ENCODE measurements at places on chromosomes 5 and 9.

GRCh38 chr5:105639068-105639467 lies 2031.7 kb downstream of the EFNA5 start:
- DNase-seq = no peak

DNA sequence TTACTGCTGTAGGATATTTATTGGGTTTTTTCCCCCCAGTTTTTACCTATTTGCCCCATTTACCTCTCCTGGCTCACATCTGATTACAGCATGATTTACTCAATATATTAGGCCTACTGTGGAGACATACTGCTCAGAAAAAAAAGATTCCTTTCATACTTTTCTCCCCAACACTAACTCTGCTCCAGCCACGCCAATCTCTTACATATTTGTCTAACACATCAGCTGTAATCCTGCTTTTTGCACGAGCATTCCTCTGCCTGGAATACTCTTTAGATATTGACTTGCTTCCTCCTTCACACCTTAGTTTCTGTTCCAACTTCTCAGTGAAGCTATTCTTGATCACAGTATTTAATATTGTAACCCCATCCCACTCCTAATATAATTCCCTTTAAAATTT lies 158.1 kb upstream of the VCAN start:
- no peak for DNase-seq

GRCh38 chr5:89315286-89316100 lies 432.5 kb upstream of the MEF2C start:
- no peak for DNase-seq

- DNase-seq = no peak
These were observed 3.2 kb upstream of the CORO2A start for GRCh38 chr9:98195671-98196070.

DNA sequence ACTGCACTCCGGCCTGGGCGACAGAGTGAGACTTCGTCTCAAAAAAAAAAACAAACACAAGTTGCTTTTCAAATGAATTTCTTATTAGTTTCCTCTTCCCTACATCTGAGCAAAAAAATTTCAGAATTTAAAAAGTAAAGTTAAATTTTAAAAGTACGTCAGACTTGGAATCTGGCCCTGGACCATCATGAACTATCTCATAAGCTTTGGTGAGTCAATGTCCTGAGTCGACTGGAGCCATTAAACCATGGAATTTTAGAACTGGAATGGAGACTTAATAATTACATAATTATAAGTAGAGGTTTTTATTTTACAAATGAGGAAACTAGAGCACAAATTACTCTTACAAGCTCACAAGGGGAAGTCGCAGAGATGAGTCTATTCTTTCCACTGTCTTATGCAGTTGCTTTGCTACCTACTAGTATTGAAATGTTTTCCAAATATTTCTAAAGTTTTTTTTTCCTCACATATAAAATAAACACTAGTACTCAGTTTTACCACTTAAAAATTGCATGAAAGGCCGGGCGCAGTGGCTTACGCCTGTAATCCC lies 98.0 kb upstream of the ZNF608 start:
- no peak for DNase-seq

GRCh38 chr5:54214722-54215121 lies 95.7 kb downstream of the ARL15 start:
- DNase-seq = no peak

- no peak for DNase-seq
These were observed 127.5 kb upstream of the PLCXD3 start for GRCh38 chr5:41637869-41638268.

DNA sequence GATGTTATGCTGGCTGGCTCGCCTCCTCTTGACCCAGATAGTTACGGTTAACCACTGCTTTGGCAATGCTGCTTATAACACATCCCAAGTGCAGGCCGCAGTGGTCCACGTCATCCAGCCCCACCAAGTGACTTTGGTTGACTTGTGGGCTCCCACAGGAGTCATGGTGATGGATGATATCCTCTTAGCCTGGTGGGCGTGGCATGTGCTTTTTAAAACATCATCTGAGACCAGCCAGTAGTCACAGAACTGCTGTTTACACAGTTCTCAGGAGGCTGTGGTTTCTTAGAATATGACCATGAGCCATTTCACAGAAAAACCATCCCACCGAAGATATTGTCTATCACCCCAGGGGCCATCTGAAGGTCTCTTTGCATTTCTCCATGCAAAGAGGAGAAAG lies 216.9 kb downstream of the SH3GL2 start:
- no peak for DNase-seq

DNA sequence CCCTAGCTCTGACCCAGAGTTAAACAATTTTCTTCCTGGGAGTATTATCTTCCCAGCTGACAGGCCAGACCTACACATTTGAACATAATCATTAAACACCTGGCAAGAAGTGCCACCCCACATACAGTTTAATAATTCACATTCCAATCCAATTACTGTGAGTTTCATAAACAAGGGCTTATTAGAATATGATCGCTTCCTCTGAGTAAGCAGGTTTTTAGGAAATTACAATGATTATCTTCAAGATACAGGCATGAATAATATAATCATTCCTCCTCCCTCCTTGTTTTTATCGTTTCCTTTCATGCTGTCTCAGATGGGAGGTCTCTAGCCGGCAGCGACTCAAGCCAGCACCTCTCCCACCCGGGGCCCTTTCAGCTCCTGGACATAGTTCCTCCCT lies 15.8 kb upstream of the KIF4B start:
- no peak for DNase-seq

GRCh38 chr9:102113191-102113590 lies 374.7 kb upstream of the GRIN3A start:
- DNase-seq = no peak
